ENCODE measurements at places on chromosomes 6 and 20.

DNA sequence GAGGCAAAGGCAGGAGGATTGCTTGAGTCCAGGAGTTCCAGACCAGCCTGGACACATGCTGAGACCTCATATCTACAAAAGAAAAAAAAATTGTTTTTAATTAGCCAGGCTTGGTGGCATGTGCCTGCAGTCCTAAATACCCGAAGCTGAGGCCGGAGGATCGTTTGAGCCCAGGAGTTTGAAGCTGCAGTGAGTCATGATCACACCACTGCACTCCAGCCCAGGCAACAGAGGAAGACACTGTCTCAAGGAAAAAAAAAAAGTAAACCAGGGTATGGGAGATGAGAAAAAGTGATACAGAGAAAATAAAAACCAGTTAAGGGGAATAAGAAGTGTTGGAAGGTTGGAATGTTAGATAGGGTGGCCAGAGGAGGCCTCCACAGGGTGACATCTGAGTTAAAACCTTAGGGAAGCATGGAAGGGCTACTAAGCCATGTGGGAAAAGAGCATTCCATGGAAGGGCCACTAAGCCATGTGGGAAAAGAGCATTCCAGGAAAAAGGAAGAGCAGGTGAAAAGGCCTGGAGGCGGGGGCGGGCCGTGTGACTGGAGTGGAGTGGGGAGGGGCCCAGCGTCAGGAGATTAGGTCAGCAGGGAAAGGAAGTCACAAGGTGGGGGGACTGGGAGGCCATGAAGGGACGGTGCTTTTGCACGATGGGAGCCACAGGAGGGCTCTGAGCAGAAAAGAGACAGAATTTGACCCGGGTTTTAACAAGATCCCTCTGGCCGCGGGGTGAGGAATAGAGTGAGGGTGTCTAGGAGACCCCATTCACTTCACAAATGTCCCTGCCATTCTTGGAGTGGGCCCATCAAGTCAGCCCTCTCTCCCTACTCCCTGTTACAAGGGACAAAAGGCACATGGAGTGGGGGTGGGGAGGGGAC is 18.3 kb downstream of the CPNE5 start:
- peak; percentile 37 for DNase-seq

GRCh38 chr6:162245830-162246420 is 481.6 kb downstream of the PRKN start:
- DNase-seq: no peak

- DNase-seq: no peak
These were observed 25.9 kb downstream of the TRAF3IP2 start for GRCh38 chr6:111579816-111580215.

GRCh38 chr6:42331019-42331418 is 113.4 kb upstream of the MRPS10 start:
- no peak for DNase-seq

DNA sequence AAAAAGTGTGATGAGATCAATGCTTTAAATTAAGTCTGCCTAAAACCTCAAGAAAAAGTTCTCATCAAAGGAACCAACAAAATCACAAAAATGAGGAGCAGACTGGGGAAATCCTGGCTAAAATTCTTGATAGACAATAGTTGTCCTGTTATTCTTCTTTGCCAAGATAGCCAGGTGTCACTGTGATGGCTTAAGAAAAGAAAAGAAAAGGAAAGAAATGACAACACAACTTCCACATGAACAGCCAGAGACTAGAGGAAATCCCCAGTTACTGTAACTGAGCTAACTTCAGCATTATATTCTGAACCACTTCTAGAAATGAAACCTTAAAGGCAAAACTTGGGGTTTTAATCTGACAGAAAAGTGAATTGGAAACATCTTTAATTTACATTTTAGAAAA is 129.6 kb downstream of the CD24 start:
- no peak for DNase-seq

GRCh38 chr6:9540126-9540525 is 874.7 kb downstream of the TFAP2A start:
- no peak for DNase-seq
